ENCODE measurements at places on chromosomes 7 and 10.

GRCh38 chr7:117338020-117338419, 15.2 kb upstream of the WNT2 start:
- DNase-seq = no peak

- DNase-seq = no peak
Observed at GRCh38 chr10:21095073-21095472, 198.0 kb upstream of the NEBL start.

GRCh38 chr10:62036186-62037081, 134.9 kb downstream of the ARID5B start:
- DNase-seq = no peak

DNA sequence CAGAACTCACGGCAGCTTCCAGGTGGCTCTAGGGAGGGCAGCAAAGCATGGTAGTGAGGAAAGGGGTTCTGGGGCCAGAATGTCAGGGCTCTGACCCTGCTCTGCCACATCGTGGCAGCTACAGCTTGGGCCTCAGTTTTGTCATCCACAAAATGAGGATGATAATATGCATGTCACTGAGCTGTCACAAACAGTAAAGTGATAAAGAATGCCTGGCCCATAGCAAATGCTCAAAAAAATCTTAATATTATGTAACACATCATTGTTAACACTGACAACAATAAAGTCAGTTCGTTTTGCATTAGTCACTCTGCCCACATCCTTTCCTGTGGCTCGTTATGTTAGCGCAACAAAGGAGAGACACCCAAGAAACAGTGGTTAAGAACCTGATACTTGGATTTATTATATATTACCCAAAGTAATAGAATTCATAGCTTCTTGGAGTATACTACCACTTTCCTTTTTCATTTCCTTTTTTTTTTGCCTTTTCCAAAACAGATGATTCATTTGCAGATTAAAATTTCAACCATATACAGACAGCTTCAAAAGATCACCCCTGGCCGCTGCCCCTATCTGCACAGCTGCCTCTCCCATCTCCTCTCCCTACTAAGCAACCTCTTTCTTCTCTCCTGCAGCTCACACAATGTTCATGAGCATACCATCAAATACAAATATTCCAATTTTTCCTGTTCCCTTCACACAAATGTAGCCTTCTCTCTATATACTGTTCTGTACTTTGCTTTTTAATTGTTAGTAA, 45.5 kb upstream of the DDC start:
- DNase-seq = no peak

DNA sequence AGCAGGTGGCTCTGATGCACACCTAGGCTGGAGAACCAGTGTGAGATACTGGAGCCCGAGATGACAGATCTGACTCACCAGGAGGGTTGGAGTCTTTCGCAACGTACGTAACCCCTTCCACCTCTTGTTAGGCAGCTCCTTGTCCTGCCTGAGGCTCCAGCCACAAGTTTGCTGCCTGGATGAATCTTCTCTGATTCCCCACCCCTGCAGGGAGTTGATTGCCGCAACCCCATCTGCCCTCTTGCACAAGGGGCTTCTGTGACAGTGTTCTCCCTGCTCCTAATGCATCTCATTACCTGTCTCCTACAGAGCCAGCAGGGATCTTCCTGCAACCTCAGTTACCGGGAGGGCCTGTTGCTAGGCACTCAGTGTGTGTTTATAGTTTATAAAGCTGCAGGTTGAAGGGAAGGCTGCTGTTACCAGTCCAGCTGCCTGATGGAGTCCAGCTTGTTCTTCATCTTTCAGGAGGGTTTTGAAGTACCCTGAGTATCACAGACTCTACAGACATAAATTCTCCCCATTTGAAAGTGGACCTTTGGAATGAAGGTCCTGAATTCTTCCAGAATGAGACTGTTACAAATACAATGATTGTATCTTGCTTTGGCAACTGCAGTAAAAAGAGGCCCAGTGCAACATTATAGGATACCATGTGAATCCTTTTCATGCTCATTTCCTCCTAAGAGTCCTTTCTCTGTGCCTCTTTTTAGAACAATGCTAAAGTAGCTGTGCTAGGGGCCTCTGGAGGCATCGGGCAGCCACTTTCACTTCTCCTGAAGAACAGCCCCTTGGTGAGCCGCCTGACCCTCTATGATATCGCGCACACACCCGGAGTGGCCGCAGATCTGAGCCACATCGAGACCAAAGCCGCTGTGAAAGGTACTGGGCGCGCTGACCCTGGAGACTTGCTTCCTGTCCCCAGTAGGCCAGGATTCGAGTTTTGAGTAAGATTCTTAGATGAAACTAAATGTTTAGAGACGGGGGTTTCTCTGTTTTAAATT, 6.5 kb downstream of the MDH2 start:
- no peak for DNase-seq

DNA sequence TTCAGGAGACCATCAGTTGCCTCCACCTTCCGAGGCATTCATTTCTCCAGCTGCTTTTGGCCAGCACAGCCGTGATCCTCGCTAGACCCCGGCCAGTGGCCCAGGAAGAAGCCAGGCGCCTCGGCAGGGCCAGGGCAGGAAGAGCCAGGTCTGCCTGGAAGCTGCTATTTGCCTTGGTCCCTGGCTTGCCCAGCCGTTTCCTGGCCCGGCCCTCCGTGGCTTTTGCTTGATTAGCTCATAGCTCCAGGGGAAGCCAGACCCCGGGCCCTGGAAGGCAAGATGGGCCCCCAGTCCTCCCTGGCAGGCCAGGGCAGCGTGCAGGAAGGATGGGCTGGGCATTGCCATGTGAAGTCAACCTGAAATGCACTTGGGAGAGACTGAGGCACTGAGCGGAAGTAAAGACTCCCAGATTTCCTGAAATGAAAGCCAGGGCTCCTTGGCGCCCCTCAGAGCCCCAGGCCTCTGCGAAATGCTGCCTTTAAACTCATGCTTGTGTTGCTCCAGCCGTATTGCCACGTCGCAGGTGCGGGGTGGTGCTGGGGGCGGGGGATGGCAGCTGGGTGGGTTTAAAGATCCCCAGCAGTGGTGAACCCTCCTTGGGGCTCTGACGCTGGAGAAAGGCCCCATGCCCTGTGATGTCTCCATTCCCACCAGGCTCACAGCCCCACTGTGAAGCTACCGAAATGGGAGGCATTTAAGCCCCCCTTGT, 160.6 kb downstream of the GRK5 start:
- DNase-seq = no peak

DNA sequence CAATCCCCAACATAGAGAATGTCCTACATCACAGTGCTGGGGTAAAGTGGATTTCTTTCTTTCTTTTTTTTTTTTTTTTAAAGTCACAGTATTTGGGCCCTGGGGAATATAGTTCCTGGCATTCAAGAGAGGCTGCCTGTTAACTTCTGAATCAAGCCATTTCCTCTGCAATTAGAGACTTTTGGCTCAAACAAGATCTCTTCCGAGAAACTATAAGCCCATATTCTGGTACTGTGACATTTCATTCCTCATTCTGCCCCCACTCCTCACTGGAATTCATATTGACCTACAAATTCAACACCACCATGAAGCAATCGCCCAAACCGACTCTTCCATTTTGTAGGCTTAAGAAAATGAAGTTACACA, 187.4 kb downstream of the PHTF2 start:
- DNase-seq = peak; percentile 2

- no peak for DNase-seq
Observed at GRCh38 chr10:5959142-5959541, 18.2 kb downstream of the IL15RA start.

DNA sequence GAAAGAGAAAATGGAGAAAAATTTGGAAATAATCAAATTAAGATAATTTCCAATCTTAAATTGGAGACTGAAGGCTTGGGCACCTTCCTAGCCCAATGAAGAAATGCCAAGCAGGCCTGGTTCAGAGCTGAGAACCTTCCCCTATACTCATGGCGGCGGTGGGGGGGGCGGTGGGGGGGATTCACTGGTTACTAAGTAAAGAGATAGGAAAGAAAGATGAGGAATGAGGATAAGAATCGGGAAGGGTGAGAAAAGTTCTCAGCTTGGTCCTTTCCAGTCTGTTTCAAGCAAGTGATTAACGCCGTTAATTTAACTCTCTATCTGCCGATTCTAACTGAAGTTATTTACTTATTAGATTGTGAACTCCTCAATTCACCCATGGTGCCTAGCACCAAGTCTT, 41.5 kb downstream of the DPY19L1 start:
- DNase-seq = no peak

DNA sequence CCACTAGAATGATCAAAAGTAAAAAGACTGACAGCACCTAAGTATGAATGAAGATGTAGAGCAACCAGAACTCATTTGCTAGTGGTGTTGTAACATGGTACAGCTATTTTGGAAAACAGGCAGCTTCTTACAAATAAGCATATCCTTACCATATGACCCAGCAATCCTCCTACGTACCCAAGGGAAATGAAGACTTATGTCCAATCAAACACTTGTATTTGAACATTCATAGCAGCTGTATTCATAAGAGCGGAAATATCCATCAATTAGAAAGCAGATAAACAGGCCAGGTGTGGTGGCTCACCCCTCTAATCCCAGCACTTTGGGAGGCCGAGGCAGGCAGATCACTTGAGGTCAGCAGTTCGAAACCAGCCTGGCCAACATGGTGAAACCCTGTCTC, 53.0 kb downstream of the KLRG2 start:
- DNase-seq = no peak

DNA sequence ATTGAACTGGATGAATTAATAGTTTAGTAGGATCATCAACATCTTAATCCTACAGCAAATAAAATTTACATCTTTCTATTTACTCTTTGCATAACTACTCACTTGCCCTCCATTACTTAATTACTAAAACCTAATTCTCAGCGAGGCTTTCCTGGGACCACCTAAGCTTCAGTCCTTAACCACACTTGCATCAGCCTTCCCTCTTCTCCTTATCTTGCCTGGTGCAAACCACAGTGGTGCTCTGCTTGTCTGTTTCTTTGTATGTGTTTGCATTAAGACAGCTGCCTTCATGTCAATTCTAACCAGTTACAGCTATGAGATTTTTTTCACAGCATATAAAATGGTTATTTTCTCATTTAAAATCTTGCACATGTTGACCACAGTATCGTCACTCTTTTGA, 72.6 kb upstream of the ZNF92 start:
- no peak for DNase-seq

- DNase-seq = no peak
Observed at GRCh38 chr7:93249491-93250148, 17.5 kb downstream of the VPS50 start.

DNA sequence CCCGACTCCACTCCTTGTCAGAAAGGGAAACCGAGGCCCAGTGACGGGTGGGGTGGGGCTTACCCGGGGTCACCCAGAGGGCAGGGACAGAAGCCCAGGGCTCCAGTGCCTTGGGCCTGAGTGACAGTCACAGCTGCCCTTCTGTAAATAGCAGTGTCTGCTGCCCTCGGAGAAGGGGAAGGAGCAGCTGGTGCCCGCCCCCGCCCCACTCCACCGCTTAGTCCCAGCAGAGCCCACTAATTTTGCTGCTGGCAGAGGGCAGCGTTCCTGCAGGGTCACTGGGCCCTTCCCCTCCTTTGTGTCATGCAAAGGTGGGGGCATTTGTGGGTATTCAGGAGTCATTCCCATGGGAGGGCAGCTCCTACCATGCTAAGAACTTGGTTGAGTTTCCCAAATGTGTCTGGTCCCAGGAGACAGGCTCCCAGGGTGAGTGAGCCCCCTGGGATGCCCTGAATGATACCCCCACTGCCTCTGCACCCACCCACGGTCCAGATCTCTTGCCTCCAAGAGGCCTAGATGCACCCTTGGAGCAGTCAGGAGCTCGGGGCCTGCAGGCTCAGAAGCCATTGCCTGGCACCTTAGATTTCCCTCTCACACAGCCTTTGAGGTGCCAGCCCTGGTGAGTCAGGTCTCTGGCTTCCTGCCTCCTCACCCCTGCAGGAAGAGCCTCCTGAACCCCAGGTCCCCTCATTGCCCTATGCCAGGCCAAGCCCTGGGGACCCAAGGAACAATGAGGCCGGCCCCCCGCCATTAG, 17.2 kb downstream of the SH2B2 start:
- peak; percentile 58 for DNase-seq

- peak; percentile 78 for DNase-seq
Observed at GRCh38 chr10:126387931-126388911, at the start of gene ADAM12. TSS of gene ADAM12 (minus strand) at chr10:126388477. CDS start at chr10:126388145, 332 bp downstream.

DNA sequence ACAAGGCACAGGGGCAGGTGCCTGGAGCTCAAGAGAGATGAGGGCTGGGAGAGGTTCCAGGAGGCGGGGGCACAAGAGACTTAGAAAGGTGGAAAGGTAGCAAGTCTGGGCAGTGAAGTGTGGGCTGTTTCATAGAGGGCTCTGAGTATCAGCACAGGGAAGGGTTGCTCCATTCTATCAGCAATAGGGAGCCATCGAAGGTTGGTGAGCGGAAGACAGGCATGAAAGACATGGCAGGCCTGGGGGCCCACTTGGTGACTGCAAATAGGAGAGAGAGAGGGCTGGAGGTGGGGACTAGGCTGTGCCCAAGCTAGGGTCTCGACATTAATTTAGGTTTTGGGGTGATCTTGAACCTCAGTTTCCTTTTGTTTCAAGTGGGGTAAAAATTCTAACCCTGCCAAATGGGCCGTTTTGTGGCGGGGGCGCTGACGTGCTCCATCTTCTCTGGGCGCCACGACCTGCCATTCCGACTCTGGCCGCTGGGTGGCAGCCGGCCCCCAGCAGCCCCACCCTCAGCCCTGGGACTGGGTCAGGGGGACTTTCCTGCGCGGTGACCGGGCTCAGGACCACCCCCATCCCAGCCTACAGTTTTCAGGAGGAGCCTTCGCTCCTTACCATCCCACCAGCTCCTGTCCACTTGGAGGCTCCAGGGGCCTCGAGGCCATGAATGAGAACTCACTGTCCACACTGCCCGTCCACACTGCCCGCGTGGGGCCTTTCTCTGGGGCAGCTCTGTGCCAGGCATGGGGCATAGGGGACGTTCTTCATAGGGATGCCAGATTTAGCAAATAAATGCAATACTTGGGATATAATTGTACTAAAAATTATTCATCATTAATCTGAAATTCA, 37.2 kb upstream of the PCBD1 start:
- DNase-seq = no peak
